HepG2 (cell line): ENCODE measurements at places on chromosomes 4 and X.

DNA sequence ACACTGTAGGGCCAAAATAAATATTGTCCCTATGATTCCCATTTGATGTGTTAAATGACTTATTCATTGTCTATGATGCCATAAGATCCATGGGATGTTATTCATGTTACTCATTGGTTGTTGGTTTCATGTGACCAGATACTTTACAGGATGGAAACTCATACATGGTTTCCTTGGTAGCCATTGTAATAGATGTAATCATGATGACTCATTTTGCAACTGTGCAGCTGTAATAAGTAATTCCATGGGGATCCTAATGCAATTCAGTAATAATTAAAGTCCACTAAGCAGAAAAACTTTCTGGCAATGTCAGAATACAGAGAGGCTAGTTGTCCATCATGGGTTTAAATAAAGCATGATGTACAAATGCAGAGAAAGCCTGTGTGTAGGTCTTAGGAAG is 389.7 kb upstream of the NR3C2 start:
- no peaks in the 10 kb centered on the region for H3K36me3 ChIP-seq
- no peaks in the 10 kb centered on the region for H3K27me3 ChIP-seq
- no peak overlapping the region for H3K4me3 ChIP-seq
- no peak overlapping the region for H3K27ac ChIP-seq

GRCh38 chr4:144304025-144304424 is 163.5 kb upstream of the GYPA start:
- H3K4me1 ChIP-seq = no peaks in the 10 kb centered on the region
- H3K36me3 ChIP-seq = no peaks in the 10 kb centered on the region
- no peak for DNase-seq
- no peak overlapping the region for H3K4me3 ChIP-seq

DNA sequence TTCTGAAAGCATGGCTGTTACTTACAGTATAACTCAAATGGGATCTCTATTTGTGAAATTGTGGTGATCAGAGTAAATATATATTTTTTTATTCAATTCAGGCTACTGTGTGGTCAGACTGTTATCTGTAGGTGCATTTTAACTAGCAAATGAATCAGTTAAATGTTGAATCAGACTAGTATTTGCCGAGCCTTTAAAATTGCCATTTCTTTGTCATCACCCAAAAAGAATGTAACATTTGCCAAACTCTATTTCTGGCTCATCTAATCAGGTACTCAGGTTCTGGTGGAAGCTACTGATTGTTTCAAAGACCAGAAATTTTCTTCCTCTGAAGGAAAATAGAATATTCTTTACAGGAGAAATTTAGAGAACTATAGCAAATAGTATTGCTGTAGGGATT is 1.8 kb upstream of the NAA15 start:
- H3K27me3 ChIP-seq = no peaks in the 10 kb centered on the region
- H3K4me1 ChIP-seq = peaks cover 58% of the 10 kb centered on the region
- no peak overlapping the region for H3K27ac ChIP-seq
- DNase-seq = no peak
- H3K4me3 ChIP-seq = peak overlapping the region; percentile 81

DNA sequence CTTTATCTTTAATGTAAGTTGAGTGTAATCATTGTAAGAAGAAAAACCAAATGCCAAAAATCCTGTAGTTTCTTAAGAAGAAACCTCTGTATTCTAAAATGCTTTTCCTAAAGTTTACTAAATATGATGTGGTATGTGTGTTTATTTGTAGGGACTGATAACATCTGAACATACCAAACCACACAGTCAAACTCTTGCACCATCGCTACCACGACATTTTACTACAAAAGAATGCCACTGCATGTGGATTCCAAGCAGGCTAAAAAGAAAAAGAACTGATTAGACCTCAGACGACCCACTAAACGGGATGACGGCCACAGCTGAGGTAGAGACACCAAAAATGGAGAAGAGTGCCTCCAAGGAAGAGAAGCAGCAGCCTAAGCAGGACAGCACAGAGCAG is 46.1 kb downstream of the LAS1L start:
- H3K36me3 ChIP-seq = no peaks in the 10 kb centered on the region
- no peak for DNase-seq
- H3K4me3 ChIP-seq = no peak overlapping the region
- no peaks in the 10 kb centered on the region for H3K27me3 ChIP-seq
- no peak overlapping the region for H3K27ac ChIP-seq

DNA sequence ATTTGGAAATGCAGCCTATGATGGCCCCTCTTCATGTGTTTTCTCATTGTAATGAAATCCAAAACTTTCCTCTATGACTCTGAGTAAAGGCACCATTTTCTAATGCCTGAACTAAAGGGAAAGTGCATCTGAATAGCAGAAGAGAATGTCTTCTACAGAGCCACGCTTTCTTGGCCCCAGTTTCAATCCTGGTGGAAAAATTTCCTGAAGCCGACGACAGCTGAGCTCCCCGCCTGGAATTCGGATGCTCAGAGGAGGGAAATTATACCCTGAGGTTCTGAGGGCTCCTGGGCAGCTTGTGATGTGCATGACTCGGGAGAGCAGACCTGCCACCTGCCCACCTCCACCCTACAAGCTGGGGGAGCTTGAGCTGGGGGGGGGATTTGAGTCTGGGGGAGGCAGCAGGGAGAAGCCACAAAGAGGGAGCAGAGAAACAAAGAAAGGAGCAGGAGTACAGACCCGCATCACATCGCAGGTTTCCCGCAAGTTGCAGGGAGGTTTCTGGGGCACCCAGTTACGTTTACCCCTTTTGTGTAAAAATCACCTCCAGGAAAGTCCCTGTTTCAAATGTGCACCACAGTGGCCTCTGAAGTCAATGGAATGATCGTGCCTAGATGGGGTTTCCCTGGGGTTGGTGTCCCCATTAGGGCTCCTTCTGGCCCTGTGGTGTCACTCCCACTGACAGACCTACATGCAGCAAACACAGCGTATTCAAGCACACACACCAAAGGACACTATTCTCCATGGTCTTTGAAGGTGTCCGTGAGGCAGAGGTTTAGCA is 145.6 kb upstream of the RBPJ start:
- peaks cover 11% of the 10 kb centered on the region for H3K4me1 ChIP-seq
- H3K27ac ChIP-seq = no peak overlapping the region
- DNase-seq = no peak

- no peaks in the 10 kb centered on the region for H3K27me3 ChIP-seq
- H3K36me3 ChIP-seq = no peaks in the 10 kb centered on the region
- no peak for DNase-seq
- no peak overlapping the region for H3K4me3 ChIP-seq
Measured at GRCh38 chrX:129316461-129316860, 206.8 kb downstream of the SMARCA1 start.

- no peaks in the 10 kb centered on the region for H3K36me3 ChIP-seq
- peak overlapping the region; percentile 97 for H3K27ac ChIP-seq
- DNase-seq = no peak
- peak overlapping the region; percentile 28; the same call in 1 of the 2 replicates for H3K4me3 ChIP-seq
- H3K27me3 ChIP-seq = no peaks in the 10 kb centered on the region
Measured at GRCh38 chr4:123506011-123506695, 109.6 kb downstream of the SPRY1 start.

GRCh38 chr4:152243896-152244595 is 291.8 kb downstream of the FBXW7 start:
- DNase-seq = no peak
- H3K36me3 ChIP-seq = no peaks in the 10 kb centered on the region
- no peaks in the 10 kb centered on the region; the same call in 1 of the 2 replicates for H3K27me3 ChIP-seq
- H3K4me1 ChIP-seq = no peaks in the 10 kb centered on the region
- H3K4me3 ChIP-seq = no peak overlapping the region
- H3K27ac ChIP-seq = no peak overlapping the region

- no peaks in the 10 kb centered on the region for H3K36me3 ChIP-seq
- no peak overlapping the region for H3K4me3 ChIP-seq
- no peak for DNase-seq
- H3K27ac ChIP-seq = no peak overlapping the region
Measured at GRCh38 chr4:170400361-170400760, 310.6 kb upstream of the AADAT start.

DNA sequence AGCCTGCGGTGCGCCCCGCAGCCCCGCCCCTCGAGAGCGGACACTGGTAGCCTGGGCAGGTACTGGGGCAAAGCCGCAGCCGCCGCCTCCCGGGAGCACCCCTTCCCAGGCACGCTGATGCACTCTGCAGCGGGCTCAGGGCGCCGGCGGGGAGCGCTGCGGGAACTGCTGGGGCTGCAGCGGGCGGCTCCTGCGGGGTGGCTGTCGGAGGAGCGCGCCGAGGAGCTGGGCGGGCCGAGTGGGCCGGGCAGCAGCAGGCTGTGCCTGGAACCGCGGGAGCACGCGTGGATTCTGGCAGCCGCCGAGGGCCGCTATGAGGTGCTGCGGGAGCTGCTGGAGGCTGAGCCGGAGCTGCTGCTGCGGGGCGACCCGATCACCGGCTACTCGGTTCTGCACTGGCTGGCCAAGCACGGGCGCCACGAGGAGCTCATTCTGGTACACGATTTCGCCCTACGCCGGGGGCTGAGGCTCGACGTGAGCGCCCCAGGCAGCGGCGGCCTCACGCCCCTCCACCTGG is 401 bp downstream of the SOWAHD start:
- no peaks in the 10 kb centered on the region for H3K36me3 ChIP-seq
- no peaks in the 10 kb centered on the region for H3K27me3 ChIP-seq
- peaks cover 47% of the 10 kb centered on the region for H3K4me1 ChIP-seq
- H3K4me3 ChIP-seq = peak overlapping the region; percentile 64
- no peak for DNase-seq

GRCh38 chr4:72320223-72320948 is 248.6 kb downstream of the ADAMTS3 start:
- no peak overlapping the region for H3K27ac ChIP-seq
- DNase-seq = peak; percentile 15
- no peaks in the 10 kb centered on the region for H3K36me3 ChIP-seq

DNA sequence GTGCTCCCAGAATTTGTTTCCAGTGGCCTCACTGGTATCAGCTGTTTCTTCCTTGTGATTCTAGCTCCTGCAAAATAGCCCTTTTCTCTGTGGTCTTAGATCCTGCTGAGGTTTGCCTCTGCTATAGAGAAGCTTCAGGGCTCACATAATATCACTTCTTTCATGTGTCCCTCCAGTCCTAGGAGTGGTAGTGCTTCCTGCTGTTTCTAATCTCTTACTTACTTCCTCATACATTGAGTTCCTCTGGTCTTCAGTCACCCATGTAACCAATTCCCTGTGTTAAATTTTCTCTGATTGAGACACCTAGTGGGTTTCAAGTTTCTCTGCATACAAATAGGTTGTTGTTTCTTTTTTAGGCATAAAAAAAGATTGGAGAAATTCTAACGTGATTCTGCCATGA is 1567.9 kb downstream of the ARAP2 start:
- H3K4me3 ChIP-seq = no peak overlapping the region
- H3K27me3 ChIP-seq = no peaks in the 10 kb centered on the region
- no peaks in the 10 kb centered on the region for H3K4me1 ChIP-seq
- no peak for DNase-seq
- no peaks in the 10 kb centered on the region for H3K36me3 ChIP-seq
- H3K27ac ChIP-seq = no peak overlapping the region

DNA sequence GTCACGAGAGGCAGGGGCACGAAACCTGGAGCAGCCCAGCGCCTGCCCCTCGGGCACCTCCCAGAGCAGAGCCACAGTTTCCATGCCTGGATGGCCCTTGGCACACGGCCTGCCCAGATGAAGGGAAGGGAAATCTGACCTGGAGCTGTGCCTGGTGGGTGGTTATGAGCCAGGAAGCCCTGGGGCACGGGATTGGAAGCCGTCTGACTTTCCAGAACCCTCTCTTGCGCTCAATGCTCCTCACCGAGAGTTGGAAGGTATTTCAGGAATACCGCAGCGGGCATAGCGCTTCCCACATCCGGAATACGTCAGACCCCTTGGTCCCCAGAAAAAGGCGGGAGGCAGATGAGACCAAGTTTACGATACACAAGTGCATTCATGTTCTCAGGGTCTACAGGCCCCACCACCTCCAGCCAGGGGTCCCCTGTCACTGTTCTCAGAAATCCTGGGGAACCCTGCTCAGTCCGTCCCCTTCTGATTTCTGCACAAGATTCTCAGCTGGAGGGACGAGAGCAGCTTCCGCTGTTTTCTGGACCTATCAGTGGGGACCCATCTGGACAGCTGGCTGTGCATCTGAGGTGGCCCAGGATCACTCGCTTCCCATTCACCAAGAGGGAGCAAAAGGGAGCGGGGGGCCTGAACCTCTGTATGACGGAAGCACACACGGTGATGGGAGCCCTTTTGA is 172.9 kb downstream of the AFAP1 start:
- peaks cover 3% of the 10 kb centered on the region; the same call in 1 of the 2 replicates for H3K36me3 ChIP-seq
- peaks cover 81% of the 10 kb centered on the region for H3K4me1 ChIP-seq
- DNase-seq = no peak
- no peak overlapping the region for H3K4me3 ChIP-seq

- H3K27ac ChIP-seq = no peak overlapping the region
- H3K27me3 ChIP-seq = peaks cover 29% of the 10 kb centered on the region; the same call in 2 of the 3 replicates
- no peak for DNase-seq
- no peaks in the 10 kb centered on the region for H3K36me3 ChIP-seq
Measured at GRCh38 chr4:82560853-82561785, 669 bp downstream of the TMEM150C start.

DNA sequence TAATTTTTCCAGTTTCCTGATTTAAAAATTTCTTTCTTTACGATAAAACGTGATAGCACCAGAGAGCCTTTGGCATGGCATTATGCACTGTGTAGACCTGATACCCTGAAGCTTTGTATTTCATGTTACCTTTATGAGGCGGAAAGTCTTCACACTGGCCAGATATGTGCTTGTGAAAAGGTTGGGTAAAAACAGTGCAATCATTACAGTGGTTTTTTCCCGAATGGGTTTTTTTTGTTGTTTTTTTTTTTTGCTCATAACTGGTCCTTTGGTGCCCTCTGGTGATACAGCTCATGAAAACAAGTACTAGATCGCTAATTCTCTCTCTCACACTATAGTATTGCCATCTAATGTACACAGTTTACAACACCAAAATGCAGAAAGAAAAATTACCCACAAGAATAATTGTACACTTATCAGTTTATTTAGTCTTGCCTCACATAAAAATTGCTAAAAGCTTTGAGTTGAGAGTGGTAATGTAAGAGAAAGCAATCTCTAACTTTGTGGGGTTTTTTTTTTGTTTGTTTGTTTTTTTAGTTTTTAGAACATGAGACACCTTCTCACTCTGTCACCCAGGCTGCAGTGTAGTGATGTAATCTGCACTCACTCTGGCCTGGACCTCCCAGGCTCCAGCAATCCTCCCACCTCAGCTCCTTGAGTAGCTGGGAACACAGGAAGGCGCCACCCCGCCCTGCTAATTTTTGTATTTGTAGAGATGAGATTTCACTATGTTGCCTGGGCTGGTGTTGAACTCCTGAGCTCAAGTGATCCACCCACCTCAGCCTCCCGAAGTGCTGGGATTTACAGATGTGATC is 21.3 kb downstream of the SPCS3 start:
- peak; percentile 24 for DNase-seq
- H3K4me1 ChIP-seq = no peaks in the 10 kb centered on the region
- H3K27ac ChIP-seq = no peak overlapping the region
- no peaks in the 10 kb centered on the region for H3K27me3 ChIP-seq

GRCh38 chrX:123961268-123962005 is at the start of gene STAG2:
Gene STAG2 (plus strand): TSS chrX:123961706. CDS start chrX:124022628, 60,922 bp downstream.
- H3K36me3 ChIP-seq = no peaks in the 10 kb centered on the region
- H3K4me1 ChIP-seq = peaks cover 15% of the 10 kb centered on the region
- peak within 1 kb of the TSS; percentile 99 for H3K27ac ChIP-seq
- H3K4me3 ChIP-seq = peak within 1 kb of the TSS; percentile 83
